ENCODE measurements at places on chromosomes 13 and 19.

DNA sequence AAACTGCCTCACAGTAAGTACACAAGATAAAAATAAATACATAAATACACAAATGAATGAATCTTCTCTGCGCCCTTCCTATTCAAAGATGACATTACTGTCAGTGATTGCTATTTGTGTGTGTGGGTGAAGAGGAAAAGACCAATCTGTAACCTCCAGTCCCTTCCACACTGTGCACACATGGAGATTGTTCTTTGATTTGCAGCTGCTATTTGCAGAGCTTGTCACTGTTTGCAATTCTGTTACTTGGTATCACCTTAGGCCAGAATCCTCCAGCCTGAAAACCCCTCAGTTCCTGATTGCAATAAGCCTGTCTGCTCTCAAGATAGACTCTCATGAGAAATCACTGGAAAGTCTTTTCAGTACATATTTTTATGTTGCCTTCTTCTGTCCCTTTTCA, 1314.9 kb downstream of the PCDH9 start:
- no peak for DNase-seq

GRCh38 chr13:90538063-90538462, 809.4 kb upstream of the MIR17HG start:
- DNase-seq: no peak

GRCh38 chr19:45218911-45219743, 26.1 kb downstream of the EXOC3L2 start:
- DNase-seq: no peak

- DNase-seq: no peak
Measured at GRCh38 chr19:571566-571974, 826 bp upstream of the BSG start.

- DNase-seq: no peak
Measured at GRCh38 chr19:4399812-4400134, 574 bp downstream of the SH3GL1 start.

DNA sequence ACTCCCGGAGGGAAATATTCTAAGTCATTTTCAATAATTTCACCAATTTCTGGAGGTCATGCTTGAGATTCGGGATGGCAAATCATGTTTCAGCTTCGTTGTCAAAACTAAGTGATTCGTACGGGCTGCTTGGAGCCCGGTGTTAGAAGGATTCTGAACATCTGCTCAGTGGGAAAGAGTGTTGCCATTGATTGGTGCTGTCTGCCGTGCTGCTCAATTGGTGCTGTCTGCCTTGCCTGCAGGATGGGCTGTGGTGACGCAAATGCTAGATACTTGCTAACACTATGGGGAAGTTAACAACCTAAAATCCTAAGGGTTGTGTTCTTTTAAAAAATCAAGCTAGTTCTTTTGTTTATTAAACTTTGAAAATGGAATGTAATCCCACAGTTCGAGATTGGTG, 17.3 kb upstream of the CACNG8 start:
- no peak for DNase-seq

DNA sequence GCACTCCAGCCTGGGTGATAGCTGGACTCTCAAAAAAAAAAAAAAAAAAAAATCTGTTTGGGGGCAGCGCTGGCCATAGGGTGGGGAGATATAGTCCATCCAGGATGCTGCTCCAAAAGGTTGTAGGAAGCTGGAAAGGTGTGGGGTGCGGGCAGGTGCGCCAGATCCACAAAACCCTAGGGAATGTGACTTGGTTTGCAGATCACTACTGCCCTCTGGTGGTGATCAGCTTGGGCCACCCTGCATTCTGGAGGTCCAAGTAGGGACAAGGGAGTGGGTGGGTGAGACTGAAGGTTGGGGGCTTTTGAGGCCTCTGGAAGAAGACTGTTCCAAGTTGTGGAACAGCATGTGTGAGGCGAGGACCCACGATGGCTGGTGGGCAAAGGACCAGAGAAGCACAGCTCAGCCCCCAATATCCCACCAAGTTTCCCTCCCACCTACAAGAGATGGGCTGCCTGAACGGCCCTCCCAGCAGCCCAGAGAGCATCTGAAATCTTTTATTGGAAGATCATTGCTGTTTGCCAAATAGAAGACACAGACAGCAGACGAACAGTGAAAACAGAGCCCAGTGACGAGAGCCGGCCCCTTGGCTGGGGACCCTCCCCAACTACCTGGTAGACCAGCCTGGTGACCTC, 10.4 kb upstream of the TYK2 start:
- DNase-seq: peak; percentile 75

DNA sequence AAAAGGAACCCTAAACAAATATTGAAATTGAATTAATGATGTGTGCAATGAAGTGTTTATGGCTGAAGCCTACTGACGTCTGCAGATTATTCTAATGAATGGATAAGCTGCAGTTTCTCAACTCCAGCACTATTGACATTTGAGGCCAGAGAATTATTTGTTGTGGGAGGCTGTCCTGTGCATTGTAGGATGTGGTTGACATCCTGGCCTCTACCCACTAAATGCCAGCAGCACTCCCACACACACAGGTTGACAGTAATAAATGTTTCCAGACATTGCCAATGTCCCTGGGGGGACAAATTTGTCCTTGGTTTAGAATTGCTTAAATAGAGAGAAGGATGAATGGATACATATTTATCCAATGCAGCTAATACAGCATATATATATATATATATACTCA, 19.2 kb upstream of the MYH14 start:
- DNase-seq: no peak

DNA sequence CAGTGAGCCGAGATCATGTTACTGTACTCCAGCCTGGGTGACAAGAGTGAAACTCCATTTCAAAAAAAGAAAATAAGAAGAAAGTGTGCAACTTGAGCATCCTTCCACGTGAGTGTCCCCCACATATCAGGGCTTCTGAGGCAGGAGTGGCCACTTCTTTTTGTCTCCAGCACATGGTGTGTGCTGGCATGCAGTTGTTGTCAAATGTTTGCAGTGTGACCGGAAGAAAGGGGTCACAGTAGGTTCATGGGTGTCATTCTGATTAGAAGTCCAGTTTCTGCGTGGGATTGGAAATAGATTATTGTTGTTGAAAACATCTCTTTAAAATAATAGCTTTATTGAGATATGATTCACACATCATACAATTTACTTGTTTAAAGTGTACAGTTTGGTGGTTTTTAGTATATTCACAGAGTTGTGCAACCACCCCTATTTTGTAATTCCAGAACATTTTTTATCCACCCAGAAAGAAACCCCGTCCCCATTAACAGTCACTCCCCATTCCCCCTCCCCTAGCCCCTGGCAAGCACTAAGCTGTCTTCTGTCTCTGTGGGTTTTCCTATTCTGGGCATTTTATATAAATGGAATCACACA, 2.2 kb downstream of the CRTC1 start:
- DNase-seq: no peak

DNA sequence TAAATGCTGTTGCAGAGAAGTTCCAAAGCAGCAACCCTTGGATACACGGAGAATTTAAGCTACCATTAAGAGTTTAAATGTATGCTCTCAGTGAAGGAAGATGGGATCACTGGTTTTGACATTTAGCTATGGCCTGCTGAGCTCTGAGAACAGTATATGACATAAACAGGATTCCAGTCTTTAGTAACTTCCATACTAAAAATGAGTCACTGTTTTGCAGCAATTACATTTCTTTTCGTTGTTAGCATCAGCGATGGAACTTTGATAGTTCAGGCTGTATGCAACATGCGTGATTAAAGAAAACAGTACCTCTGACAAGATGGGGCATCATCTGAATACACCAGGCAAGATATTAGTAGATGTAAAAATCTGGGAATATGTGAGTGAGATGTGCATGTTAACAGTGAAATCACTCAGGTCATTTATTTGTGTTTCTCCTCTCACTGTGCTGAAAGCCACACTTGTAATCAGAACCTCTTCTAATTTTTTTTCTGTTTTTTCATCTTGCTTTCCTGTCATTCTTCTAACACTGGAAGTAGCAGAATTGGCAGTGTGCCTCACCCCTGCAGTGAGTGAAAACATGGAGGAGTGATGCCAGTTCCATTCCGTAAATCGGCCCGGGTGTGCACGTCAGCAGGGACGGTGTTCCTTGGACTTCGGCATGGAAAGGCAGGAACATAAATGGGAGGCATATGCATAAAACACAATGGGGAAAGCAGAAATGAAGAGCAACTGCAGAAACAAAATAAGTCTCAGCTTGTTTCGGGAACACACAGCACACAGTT, 361.5 kb downstream of the OXGR1 start:
- no peak for DNase-seq

DNA sequence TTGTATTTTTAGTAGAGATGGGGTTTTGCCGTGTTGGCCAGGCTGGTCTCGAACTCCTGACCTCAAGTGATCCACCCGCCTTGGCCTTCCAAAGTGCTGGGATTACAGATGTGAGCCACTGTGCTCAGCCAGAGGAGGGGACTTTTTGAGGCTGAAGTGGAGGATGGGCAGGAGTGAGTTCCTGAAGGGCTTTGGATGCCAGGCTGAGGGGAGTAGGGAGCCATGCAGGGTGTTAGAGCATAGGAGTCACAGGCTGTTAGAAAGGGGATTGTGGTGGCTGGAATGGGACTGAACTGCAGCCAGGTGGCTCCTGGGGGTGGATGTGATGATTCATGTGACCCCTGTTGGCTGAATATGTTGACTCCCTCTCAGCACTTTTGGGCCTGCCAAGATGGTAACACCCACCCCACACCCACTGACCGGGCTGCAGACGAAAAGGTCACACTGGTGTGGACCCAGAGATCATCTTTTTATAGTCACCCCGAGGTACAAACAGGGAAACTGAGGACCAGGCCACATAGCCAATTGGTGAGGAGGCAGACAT, 11.2 kb downstream of the CYP4F22 start:
- no peak for DNase-seq

DNA sequence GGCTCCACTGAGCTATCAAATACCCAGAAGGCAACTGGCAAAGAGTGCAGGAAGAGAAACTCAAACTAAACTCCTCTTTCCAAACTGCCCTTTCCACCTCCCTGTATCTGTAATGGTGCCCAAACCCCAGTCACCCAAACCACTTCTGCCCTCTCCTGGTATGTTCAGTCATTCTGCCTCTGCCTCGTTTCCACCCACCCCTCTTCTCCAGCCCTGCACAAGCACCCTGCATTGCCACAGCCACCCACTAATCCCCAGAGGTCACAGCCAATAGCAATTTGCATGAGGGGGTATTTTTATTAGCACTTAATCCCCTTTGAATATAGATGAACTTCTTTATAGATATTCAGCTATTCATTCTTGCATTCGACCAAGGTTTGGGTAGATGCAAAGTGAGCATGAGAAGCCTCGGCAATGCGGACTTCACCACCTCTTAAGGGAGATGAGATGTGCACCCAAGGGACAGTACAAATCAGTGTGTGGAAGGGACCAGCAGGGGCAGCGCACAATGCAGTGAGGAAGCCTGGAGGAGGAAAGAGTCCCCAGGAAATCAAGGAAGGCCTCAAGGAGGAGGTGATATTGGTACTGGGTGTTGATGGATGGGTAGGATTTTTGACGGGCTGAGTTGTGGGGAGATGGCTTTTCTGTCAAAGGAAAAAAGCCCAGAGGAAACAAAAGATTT, 12.4 kb downstream of the TMEM272 start:
- DNase-seq: peak; percentile 54

DNA sequence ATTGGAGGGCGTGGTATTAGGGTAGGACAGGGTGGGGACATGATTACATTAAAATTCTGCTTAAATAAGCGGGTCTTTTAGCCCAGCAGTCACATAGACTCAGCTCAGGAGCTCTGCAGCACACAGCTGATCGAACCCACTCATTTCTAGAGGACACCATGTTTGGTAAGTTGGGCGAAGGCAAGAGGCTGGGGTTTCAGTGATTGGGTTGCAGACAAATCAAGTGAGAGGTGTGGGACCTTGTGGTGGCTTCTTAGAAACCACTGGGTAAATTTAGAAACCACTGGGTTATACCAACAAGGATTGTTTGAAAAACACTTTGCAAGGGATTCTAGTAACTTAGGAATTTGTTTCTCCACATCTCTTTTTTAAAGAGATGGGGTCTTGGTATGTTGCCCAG, at the start of gene LEUTX:
LEUTX (plus strand) TSS at position 92 of the 400 bp plus-strand sequence; CDS start at position 159, 67 bp downstream.
- no peak for DNase-seq

DNA sequence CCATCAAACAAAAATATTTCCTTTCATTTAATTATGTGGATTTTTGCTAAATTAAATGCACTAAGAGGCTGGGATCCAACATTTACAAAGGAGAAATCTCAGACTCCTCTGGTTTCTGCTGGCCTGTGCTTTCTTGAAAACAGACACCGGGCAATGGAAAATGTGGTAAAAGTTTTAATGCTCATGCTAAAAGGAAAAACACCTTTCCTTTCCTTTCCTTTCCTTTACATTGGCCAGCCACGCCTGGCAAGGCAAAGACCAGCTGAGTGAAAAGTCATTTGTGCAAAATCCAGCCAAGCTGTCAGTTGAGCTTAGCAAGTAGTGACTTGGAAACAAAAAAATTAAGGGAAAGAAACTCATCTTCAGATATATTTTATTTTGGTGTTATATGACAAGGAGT, 240.3 kb downstream of the LACC1 start:
- DNase-seq: no peak

DNA sequence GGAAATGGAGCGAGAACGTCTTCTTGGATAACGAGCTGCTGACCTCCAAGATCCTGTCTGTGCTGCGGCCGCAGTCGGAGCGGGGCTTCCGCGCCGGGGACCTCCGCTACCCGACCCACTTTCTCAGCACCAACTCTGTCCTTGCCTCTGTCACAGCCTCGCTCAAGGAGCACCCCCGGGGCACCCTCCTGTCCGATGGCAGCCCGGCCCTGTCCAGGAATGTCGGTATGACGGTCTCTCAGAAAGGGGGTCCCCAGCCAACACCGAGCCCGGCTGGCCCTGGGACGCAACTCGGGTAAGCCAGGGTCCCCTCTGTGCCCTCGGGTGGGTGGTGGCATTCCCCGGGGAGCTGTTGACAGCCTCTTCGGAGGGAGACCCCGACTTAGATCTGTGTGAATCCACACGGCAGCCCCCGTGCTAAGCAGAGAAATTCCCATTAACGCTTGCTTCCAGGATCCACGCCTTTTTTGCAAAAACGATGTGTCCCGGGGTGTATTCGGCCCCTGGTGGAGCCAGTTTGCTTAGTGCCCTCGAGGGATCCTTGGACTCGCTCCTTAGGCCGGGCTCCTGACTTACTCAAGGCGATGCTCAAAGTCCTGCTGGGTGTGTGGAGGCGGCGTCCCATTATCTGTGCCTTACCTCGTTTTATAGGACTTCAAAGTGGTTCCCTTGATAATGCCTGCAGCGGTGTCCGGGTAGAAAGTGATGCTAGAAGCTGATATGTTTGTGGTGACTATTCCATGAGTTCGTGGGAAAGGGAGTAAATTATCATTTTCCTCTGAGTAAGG, 48.5 kb downstream of the PEX11G start:
- no peak for DNase-seq

Data from activated T-cell treated with anti-CD3 and anti-CD28 coated beads, Interleukin-2, amount 50 U/mL, for 24 hours (primary cell).